ENCODE measurements at places on chromosomes 2 and 18.

GRCh38 chr2:223648755-223649154, 46.6 kb upstream of the SCG2 start:
- DNase-seq = no peak

DNA sequence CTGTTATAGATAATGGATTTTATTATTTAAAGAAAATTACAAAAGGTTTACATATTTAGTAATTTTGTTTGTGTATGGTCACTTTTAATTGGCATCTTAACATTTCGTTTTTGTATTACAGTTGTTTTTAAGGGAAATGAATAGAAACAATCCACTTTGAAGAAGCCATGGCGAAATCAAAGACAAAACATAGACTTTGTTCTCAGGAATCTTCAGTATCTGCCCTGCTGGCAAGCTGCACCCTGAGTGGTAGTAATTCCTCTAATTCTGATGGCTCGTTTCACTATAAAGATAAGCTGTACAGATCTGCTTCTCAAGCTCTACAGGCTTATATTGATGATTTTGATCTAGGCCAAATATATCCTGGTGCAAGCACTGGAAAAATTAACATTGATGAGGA, 2.7 kb downstream of the C18orf54 start:
- no peak for DNase-seq

- no peak for DNase-seq
Observed at GRCh38 chr18:11266781-11267480, 117.6 kb upstream of the PIEZO2 start.

GRCh38 chr2:113741091-113741490, 15.4 kb downstream of the SLC35F5 start:
- no peak for DNase-seq

- no peak for DNase-seq
Observed at GRCh38 chr18:37588289-37588688, 22.7 kb upstream of the CELF4 start.

DNA sequence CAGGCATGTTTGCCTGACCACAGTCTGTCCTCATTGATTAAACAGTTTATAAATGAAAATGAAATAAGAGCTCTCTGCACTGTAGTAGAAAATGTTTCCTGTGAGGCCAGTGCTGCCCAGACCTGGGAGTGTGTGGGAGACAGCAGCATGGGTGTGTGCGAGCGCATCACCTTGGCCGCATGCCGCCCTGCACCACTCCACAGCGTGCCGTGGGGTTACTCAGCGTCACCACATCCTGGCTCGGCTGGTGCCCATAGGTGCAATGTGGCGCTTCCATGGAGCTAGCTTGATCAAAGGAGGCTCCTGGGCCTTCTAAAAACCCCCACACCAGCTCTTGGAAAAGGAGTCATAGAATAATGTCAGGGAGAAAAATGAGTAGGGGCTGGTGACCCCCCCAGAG, 76.0 kb upstream of the EPC2 start:
- DNase-seq = no peak

GRCh38 chr2:12320991-12321641, 395.6 kb upstream of the TRIB2 start:
- DNase-seq = no peak

DNA sequence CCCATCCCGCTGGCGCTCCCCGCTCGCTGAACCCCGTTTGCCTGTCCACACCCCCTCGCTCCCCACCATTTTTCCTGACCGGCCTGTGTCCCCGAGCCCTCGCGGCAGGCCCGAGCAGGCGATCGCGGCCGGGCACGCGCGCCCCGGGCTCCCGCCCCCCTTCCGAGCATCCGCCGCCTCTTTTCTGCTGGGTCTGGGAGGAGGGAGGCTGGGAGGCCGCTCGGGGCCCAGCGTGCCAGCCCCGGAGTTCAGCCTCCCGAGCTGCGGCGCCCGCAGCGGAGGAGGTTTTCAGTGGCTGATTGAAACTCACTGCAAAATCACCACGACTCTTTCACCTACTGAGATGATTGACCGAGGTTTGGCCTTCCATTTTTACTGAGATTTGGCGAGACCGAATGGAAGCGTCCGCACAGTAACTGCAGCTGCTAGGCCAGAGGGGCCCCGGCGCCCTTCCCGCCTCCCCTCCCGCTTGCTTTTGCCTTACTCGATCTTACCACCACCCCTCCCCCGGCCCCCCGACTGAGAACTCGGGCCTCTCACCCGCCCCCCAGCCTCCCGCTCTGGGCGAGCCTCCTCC, 4.8 kb downstream of the SOX11 start:
- DNase-seq = no peak

GRCh38 chr2:154710685-154711084, 12.2 kb downstream of the KCNJ3 start:
- DNase-seq = no peak

DNA sequence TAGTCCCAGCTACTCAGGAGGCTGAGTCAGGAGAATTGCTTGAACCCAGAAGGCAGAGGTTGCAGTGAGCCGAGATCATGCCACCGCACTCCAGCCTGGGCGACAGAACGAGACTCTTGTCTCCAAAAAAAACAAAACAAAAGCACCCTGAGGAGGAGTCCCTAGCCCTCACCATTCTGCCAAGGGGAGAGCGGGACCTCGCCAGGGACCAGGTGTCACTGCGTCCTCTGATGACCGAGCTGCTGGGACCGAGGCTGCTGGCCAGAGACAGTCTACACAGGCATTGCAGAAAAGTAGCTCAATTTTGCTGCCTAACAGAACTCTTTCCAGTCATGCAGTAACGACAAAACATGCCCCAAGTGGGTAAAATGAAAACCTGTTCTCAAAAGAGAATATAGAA, 18.4 kb downstream of the NCK2 start:
- no peak for DNase-seq

DNA sequence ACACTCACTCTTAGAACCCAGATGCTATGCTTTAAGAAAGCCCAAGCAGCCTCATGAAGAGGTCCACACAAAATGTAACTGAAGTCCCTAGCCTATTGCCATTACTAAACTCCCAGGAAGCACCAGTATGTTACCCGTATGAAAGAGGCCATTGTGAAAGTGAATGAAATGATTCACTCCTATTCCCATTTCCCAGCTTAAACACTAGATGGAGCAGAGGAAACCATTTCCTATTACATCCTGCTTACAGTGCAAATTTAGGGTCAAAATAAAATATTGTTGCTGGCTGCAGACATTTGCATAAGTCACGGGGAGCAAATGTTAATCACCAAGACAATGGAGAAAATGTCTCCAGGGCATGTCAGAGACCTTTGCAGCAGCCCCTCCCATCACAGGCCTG, 989.7 kb upstream of the CRIM1 start:
- DNase-seq = no peak

DNA sequence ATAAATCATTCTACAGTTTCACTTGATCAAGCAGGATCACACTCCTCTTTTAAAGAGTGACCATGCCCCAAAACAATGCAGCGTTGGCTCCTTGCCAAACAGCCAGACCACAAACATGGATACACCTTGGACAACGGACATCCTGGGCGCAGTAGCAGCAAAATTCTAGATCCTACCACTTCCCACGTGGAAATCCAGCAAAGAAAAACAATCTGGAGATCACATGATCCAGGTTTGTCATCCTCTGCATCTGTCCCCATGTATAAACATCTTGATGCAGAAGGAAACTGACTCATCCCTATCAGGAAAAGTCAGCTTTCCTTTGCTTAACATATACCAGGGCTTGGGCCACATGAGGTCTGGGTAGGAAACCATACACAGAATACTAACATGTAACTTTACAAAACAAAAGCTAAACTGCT, 53.1 kb downstream of the ZNF521 start:
- DNase-seq = no peak

GRCh38 chr2:171742760-171743159, 55.5 kb downstream of the DYNC1I2 start:
- no peak for DNase-seq

DNA sequence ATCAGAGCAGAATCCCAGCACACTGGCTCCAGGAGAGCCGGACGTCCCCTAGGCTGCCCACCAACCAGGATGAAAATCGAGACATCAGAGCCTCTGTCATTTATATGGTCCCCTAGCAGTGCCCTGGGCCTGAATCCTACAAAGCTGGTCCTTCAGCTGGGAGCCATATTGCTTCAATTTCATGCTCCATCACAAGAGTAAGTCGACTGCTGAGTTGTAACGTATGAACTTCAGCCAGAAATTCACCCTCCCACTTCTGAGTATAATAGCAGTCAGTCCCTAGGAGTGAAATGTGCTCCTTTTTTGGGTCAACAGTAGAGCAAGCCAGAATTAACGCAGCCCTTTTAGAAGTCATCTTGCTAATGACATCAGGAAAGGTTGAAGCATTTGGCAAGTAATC, 126.4 kb downstream of the CCBE1 start:
- DNase-seq = no peak

DNA sequence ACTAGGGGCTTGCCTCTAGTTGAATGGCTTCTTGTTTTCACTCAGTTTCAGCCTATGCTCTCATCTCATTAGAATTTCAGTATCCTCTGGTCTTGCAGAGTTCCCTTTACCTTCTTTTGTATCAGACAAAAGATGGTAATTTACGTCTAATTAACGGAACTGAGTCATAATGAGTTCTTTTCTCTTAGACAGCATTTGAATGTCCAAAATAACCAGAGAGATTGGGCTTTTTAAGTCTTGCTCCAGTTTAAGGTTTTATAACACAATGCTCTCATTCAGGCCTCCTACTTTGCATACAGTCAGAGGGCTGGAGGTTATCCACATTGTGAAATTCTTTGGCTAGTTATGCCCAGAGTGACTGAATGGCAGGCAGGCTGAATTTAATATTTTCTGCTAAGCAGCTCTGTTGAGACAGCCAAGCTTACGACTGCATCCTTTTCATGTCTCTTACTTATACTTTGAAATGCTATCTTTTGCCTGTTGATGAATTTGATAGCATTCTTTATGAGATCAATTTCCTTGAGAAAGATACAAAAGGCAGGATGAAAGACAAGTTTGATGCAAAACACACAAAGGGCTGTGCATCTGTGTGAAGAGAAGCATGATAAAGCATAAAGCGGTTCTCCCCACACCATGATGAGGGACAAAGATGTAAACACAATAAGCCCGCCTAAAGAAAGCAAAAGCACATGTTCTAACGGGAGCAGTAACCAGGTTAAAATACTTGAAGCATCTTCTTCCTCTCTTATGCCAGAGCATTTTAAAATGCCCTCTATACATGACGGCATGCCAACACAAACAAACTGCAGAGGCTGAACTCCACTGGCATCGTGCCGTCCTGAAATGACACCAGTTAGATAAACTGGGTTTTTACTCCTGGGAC, 90.0 kb downstream of the CDH2 start:
- no peak for DNase-seq

GRCh38 chr2:222318026-222318711, 19.4 kb upstream of the PAX3 start:
- DNase-seq = peak; percentile 22

- no peak for DNase-seq
Observed at GRCh38 chr18:12474876-12475275, 67.1 kb downstream of the PRELID3A start.

DNA sequence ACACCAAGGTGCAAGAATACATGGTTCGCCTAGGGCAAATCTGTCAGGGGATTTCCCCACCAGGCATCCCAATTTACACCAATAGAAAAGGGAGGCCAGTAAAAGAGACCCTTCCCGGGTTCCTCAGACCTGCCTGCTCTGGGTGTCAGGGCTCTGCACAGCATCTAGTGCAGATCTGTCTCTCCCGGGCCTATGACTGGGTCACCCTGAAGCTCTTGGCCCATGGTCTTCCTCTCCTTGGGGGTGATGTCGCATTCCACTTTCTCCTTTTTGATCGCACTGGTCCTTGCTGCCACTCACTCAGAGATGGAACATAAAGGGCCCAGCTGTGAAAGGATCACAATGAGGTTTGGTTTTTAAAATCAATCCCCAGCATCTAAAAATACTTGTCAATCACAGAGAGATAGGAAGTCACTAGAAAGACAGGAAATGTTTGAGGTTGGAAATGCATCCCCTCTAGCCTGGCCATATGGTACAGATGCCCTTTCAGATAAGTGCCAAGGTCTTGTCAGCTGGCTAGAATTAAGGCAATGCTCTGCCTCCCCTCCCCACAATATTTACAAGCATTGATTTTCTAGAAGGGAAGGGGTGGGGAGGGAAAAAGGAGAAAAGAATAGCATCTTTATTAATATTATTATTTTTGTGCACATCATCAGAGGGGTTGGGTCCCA, 34.9 kb upstream of the AFTPH start:
- DNase-seq = no peak

GRCh38 chr2:141741652-141742051, 389.2 kb downstream of the LRP1B start:
- DNase-seq = no peak

GRCh38 chr2:201962774-201963562, 70.7 kb upstream of the FZD7 start:
- no peak for DNase-seq

GRCh38 chr18:7677001-7677400, 109.9 kb downstream of the PTPRM start:
- no peak for DNase-seq

GRCh38 chr2:69600425-69600824, 43.1 kb downstream of the AAK1 start:
- DNase-seq = no peak

GRCh38 chr2:222859786-222860612, 837 bp upstream of the ACSL3 start:
- DNase-seq = no peak

GRCh38 chr2:128584296-128584890, 265.7 kb upstream of the HS6ST1 start:
- no peak for DNase-seq

DNA sequence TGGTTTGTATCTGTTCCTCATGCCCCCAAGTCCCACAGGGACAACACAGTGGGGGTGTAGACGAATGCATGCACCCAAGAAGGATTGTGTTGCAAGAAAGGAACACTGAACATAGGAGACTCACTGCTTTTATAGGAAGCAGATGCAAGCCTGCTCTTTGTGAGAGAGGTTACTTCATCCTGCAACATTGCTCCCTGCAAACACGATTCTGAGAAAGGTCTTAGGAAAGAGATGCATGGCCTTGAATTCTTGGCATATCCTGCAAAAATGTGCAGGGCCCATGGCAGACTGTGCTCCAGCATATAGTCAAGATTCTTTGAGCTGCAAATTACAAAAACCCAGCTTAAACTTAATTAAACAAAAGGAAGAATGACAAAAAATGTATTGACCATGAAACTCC, 312.2 kb upstream of the MGAT5 start:
- DNase-seq = no peak

DNA sequence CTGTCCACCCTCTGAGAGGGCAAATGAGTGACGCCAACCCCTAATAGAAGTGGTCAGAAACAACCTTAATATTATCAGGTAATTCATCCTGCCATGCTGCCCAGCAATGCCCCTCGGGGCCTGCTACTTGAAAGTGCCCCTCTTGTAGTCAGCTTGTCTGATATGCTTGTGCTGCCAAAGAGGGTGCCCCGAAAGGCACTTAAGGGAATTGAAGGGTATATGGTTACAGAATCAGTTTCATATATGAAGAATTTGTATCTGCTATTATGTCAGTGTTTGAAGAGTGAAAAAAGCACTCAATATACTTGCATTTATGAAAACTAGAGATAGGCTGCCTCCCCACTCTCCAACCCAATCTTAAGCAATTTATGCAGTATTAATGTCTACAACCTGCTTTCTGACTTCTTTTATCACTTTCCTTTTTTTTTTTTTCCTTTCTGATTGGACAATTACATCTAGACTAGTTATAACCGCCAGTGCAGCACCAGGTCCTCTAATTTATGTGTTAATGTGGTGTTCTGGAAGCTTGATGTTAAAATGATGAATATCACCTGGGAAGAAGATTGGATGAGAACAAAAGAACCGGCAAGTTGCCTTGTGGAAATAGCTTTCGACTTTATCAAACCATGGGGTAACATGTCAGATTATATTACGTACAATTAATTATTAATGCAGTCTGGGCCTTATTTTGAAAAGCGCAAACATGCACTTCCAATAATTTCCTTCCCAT, 646.9 kb upstream of the ACVR2A start:
- DNase-seq = no peak

GRCh38 chr2:48694149-48694548, 61.4 kb downstream of the LHCGR start:
- no peak for DNase-seq
